Activated naive CD8-positive, alpha-beta T cell treated with anti-CD3 and anti-CD28 coated beads, Interleukin-2, amount 50 U/mL, for 24 hours (primary cell): ENCODE measurements at places on chromosomes 12 and 14.

- no peak for DNase-seq
Measured at GRCh38 chr12:2586156-2587038, 208.4 kb upstream of the FKBP4 start.

DNA sequence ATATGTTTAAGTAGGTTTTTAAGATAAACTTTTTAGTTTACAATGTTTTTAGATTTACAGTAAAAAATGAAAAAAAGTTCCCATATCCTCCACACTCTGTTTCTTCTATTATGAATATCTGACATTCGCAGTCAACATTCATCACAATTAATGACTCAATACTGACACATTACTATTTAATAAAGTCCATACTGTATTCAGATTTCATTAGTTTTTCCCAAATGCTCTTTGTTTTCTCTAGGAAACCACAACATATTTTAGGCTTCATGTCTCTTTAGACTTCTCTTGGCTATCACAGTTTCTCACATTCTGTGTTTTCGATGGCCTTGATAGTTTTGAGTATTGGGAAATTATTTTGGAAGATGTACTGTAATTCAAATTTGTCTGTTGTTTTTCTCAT lies 399.8 kb downstream of the SLC6A15 start:
- no peak for DNase-seq

GRCh38 chr14:51539571-51540037 lies 112.1 kb upstream of the FRMD6 start:
- no peak for DNase-seq

DNA sequence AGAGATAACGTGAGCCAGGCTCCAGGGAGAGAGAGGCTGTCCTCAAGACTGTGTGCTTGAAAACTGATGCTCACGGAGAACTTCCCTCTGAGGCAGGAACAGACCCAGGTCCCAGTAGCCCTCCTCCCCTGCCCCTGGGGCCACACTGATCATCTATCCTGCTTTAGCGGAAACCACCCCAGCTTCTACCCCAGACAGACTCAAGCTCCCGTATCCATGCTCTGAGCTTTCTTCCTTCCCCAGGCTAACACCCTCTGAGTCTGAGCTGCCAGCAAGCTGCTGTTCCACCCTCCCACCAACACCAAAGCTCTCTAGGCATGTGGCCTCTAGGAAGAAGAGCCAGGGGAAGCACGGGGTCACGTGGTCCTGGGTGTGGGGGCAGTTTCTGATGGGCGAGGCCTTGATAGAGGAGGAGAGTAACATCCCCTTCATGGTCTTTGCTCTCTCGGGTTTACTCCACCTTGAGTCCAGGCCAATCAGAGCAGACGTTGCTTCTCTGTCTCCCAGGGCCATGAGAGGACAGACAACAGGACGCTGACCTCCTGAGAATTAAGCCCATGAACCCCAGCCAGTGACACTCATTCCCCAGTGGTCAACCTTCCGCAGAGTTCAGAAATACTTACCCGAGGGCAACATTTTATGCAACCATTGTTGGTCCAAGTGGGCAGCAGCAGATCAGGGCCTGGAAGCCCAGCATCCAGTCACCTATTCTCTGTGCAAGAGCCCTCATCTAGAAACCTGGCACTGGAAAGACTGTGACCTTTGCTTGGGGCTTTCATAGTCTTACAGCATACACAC lies 1.4 kb downstream of the PCK2 start:
- peak; percentile 76 for DNase-seq

DNA sequence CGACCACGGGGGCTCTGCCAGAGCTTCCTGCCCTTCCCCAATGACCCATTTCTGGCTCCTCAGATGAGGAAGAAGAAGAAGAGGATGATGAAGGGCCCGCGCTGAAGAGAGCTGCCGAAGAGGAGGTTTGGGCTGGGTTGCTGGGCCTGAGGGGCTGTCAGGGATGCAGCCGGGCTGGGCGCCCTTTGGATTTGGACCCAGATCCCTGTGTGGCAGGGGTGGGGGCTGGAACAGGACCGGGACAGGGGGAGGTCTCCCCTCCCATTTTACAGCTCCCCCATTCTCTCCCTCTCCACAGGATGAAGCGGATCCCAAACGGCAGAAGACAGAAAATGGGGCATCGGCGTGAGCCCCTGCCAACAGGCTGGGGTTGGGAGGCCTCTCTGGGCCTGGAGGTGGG lies 2.2 kb upstream of the LAG3 start:
- DNase-seq = no peak

GRCh38 chr12:2811801-2812200 lies 667 bp upstream of the ITFG2 start:
- DNase-seq = no peak

DNA sequence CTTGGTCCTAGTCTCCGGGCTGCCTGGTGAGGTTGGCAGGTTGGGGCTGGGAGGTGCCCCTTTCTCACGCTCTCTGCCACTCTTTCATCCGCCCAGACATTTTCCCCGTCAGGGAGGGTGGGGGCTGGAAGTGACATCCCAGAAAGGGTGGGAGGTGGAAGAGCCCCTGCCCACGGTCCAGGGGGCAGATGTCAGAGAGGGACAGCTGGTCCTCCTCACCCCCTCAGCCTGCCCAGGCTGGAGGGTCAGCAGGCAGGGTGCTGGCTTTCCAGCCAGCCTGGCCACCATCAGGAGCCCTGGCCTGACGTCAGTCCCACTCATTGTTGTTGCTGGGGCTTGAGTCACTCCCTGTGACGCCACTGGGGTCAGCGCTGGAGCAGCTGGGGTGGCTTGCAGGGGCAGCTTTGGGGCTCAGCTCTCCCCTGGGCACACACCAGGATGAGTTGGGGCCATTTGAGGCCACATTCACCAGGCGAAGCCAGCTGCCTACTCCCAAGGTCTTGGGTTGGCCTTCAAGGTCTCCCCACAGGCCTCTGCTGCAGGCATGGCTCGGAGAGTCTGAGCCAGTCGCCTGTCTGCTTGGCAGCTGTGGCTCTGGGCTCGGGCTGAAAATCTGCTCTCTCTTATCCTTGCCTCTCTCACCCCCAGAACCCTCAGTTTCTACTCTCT lies 5.7 kb upstream of the ATG101 start:
- no peak for DNase-seq

GRCh38 chr12:90833228-90833627 lies 121.7 kb downstream of the CCER1 start:
- no peak for DNase-seq

- DNase-seq = no peak
Measured at GRCh38 chr12:54251667-54252284, 28.1 kb downstream of the CBX5 start.

DNA sequence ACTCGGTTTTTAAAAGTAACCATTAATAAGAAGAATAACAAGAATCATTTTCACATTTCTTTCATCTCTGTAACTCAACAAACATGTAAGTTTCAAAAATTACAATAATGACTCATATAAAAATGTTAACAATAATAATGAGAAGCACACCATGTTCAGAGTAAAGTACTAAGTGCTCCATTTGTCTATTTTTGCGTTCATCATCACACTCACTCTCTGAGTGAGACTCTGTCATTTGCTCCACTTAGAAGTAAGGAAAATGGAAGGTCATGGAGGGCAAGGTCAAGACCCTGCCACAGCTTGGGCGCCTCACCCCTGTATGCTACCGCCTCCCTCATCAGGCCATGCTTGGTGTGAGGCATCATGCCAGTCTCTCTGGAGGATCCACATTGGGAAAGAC lies 129.9 kb downstream of the TMEM30B start:
- DNase-seq = no peak

- no peak for DNase-seq
Measured at GRCh38 chr12:130977046-130977742, 23.5 kb downstream of the ADGRD1 start.

GRCh38 chr14:88069677-88070076 lies 64.7 kb downstream of the GPR65 start:
- no peak for DNase-seq

DNA sequence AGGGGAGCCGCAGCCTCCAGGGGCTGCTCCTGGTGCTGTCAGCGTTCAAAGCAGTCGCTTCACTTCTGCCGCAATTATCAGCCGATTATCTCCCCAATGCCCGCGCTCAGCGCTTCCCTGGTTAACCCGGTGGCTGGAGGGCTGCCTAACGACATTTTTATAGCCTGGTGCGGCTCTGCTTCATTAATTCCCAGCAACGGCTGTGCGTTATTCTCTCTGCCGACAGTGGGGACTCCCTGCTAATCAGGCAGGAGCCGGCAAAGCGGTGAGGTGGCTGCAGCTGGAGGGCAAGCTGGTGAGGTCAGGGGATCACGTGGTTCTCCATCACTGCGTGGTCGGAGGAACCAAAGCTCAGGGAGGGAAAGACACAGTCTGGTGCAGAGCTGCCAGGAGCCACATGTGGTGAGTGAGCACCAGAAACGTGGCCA lies 62.9 kb downstream of the GLRX5 start:
- peak; percentile 8 for DNase-seq

GRCh38 chr14:104576970-104577332 lies 2.6 kb upstream of the C14orf180 start:
- DNase-seq = no peak

- no peak for DNase-seq
Measured at GRCh38 chr12:92424338-92424737, 278.5 kb upstream of the PLEKHG7 start.

DNA sequence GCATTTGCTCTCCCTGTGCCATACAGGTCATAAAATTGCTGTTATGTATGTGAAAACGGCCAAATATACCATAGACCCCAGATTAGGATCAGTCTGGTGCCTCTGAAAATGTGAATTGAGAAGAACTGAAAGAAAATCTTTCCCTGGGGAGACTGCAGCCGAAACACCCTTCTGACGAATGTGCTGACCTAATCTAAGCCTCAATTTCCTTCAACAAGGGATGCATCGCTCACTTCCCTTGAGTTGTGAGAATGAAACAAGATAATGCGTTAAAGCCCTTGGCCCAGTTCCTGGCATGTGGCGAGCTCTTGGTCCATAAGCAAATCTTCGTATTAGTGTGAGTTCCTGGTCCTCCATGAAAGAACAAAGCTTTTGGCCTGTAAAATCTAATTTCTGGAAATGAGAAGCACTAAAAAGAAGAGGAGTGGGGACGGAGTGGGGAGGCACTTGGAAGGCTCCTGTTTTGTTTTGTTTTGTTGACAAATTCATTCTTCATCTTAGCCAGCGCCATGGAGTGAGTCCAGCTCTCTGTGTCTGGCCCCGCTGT lies 49.5 kb upstream of the RTRAF start:
- DNase-seq = no peak

GRCh38 chr12:128155571-128155970 lies 111.4 kb upstream of the TMEM132C start:
- DNase-seq = no peak

GRCh38 chr12:128098730-128099129 lies 168.2 kb upstream of the TMEM132C start:
- no peak for DNase-seq

GRCh38 chr12:105761075-105761474 lies 377.7 kb downstream of the NUAK1 start:
- no peak for DNase-seq

DNA sequence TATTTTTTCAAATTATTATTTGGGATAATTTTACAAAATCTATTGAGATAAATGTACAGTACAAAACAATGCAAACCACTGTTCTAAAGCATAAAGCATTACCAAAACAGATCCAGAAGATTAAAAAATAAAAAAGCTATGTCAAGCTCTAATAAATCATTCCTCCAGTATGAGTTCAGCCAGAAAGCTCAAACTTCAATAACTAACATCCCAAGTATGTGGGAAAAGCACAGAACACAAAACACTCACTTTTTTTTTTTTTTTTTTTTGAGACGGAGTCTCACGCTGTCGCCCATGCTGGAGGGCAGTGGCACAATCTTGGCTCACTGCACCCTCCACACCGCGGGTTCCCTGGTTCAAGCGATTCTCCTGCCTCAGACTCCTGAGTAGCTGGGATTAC lies 11.3 kb downstream of the SAV1 start:
- no peak for DNase-seq

- no peak for DNase-seq
Measured at GRCh38 chr12:39712334-39712733, 92.7 kb upstream of the ABCD2 start.

- DNase-seq = no peak
Measured at GRCh38 chr14:84804468-84804867, 725.5 kb upstream of the FLRT2 start.

- no peak for DNase-seq
Measured at GRCh38 chr14:85744573-85744972, 214.6 kb downstream of the FLRT2 start.

DNA sequence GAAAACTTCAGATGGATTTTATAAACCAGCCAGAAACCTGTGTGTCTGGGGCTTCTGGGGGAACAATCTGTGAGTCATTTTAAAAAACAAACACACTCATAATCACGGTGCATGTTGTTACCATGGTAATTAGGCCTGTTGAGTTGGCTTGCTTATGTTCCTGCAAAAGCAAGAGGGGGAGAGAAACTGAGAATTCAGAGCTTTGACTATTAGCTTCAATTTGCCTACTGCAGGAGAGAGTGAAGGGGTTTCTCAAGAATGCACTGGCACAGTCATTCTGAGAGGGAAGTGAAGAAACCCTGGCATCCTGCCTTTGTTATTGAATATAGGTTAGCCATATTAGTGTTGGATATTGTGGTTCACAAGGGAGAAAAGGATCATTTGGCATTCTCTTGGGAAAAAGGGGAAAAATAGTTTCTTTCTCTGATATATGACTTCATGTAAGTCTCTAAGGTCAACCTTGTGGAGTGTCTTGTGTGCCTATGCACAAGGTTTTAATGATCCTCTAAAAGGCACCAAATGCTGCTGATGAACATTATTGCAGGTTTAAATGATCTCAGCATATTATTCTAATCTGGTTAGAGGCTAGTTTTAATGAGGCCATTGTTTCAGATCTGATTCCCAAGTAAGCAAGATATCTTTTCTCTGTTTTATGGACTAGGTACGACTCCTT lies 12.9 kb downstream of the GNG2 start:
- DNase-seq = no peak

GRCh38 chr12:98418357-98419075 lies 96.9 kb upstream of the TMPO start:
- no peak for DNase-seq

DNA sequence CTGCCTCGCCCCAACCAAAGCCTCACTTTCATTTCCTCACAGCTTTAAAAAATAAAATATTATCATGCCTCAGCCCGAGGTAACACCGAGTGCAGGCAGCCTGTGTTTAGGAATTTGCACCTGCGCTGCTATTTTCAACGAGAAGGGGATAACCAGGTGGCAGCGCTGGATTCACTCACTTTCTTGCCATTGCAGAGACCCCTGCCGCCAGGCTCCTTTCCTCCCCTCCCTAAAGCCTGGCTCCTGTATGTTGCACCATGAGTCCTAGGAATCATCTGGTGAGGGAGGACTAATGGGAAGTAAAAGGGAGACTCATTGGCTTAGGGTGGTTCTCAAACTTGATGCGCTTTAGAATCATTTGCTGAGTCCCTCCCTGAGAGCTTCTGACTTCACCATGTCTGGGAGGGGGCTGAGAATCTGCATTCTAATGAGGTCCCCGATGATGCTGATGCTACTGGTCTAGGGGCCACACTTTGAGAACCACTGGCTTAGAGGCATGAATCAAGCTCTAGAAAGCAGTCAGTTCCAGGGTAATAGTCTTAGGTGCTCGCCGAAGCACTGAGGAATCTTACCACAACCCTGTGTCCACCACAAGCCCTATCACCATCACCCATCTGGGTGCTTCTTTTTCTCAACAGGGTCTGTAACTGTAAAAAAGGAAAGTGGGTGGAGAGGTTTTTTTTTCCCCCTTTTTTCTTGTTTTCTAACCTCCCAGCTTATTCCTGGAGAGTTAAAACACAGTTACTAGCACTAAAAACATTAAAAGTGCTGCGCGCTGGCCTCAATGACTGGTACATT lies 83.8 kb downstream of the SLC38A1 start:
- DNase-seq = no peak
